ENCODE measurements at places on chromosomes 7 and 10. TPM values are rescaled to one million over a fixed set of nuclear protein-coding genes. Genes with fewer than 3 reads are reported as not detected.

GRCh38 chr7:95530881-95531280 lies 45.1 kb downstream of the ASB4 start:
- H3K4me1 ChIP-seq, result no peaks in the 10 kb centered on the region
- H3K27me3 ChIP-seq, result peaks cover 10% of the 10 kb centered on the region
- no peak overlapping the region for H3K4me3 ChIP-seq
- H3K27ac ChIP-seq, result no peak overlapping the region

DNA sequence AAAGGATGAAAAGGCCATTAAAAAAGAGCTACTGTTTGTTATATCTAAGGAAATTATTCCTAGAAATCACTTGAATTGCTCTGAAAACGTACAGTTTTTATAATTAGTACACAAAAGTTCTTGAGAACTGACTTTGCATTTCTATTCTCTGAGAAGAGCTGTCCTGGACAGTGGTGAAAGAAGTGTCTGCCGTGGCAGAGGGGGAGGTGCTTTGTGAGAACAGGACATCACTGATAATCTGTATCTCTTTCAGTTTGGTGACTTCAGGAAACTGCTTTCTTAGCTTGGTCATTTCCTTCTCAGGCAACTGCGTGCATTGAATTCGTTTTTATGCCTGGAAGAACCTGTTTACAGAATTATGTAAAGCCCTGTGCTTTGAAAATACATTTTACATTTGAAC lies 52.1 kb downstream of the POLL start:
- no peak overlapping the region for H3K4me3 ChIP-seq
- H3K36me3 ChIP-seq, result no peaks in the 10 kb centered on the region
- peaks cover 15% of the 10 kb centered on the region for H3K4me1 ChIP-seq

DNA sequence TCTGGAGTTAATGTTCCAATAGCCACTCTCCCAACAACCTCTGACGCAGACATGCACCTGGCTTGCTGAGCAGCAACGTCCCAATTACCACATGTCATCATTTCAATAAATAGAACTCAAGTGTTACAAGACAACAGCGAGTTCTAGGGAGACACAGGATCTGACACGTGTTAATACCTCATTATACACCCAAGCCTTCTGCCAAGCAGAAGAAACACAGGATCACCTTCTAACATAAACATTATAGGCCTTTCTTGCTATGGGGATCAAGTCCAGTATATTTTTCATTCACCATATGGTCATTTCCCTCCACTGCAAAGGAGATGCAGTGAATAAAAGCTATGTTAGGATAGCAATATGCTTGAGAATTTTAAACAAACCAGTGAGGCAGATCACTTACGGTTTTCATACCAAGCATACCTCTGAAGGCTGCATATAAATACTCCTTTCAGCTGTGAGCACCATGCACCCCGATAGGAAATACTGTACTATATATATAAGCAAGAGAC lies 74.2 kb downstream of the JAZF1 start:
- no peak overlapping the region for H3K4me3 ChIP-seq
- no peak for DNase-seq
- H3K27ac ChIP-seq, result no peak overlapping the region

DNA sequence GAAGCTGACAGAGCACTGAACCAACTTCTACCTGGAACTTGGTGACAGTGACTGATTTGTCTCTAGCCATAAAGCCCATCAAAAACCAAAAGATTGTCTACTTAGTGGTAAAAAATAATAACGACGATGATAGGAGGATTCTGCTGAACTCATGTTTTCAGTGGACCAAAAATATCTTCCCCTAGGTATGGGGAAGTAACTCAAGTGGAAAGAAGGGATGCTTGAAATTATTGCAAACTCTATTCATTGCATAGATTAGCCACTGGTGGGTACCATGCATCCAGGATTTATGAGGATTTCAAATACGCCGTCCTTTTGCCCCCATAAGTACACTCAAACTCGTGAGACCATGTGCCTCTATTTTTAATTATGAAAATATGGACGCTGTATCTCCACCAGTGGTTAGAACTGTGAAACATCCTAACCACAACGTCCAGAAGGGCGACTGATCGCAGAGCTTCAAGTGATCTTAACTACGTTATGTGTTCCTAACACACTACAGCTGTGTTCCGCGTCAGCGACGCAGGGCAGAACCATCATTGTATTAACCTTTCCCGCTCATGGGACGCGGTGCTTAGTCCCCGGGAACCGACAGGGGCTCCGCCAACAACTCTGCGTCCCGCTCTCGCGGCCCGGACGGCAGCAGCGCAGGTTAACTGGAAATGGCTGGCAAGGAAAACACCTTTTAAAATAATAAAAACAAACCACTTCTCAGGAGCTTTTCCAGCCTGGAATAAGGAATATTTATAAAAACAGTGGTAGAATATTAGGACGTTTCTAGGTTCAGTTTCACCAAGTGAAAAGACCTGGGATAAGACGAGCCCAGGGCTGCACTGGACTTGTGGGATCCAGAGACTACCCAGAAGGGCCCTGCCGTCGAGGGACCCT lies 776 bp downstream of the PEX1 start:
- H3K4me1 ChIP-seq, result peaks cover 15% of the 10 kb centered on the region
- no peaks in the 10 kb centered on the region for H3K36me3 ChIP-seq
- DNase-seq, result peak; percentile 72
- H3K4me3 ChIP-seq, result peak overlapping the region; percentile 88

DNA sequence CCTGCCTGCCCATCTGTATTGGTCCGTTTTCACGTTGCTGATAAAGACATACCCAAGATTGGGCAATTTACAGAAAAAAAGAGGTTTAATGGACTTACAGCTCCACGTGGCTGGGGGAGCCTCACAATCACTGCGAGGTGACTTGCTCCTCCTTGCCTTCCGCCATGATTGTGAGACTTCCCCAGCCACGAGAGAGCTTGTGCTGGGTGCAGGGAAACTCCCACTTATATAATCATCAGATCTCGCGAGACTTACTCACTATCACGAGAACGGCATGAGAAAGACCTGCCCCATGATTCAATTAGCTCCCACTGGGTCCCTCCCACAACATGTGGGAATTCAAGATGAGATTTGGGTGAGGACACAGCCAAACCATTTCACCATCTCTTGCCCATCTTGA lies 111.8 kb downstream of the MYL10 start:
- no peak overlapping the region for H3K27ac ChIP-seq
- H3K36me3 ChIP-seq, result no peaks in the 10 kb centered on the region
- no peaks in the 10 kb centered on the region for H3K4me1 ChIP-seq
- H3K27me3 ChIP-seq, result no peaks in the 10 kb centered on the region
- DNase-seq, result no peak

GRCh38 chr7:47720141-47720906 lies 138.4 kb upstream of the TNS3 start:
- H3K4me1 ChIP-seq, result peaks cover 8% of the 10 kb centered on the region
- no peak overlapping the region for H3K4me3 ChIP-seq
- no peak overlapping the region for H3K27ac ChIP-seq
- H3K36me3 ChIP-seq, result no peaks in the 10 kb centered on the region

GRCh38 chr7:113774182-113774807 lies 144.5 kb downstream of the PPP1R3A start:
- no peaks in the 10 kb centered on the region for H3K27me3 ChIP-seq
- DNase-seq, result peak; percentile 71
- no peak overlapping the region for H3K27ac ChIP-seq
- H3K4me3 ChIP-seq, result no peak overlapping the region
- no peaks in the 10 kb centered on the region for H3K36me3 ChIP-seq

- no peak overlapping the region for H3K27ac ChIP-seq
- H3K4me1 ChIP-seq, result no peaks in the 10 kb centered on the region
- no peak for DNase-seq
- no peak overlapping the region for H3K4me3 ChIP-seq
- no peaks in the 10 kb centered on the region for H3K36me3 ChIP-seq
- peaks cover 9% of the 10 kb centered on the region for H3K27me3 ChIP-seq
These were observed 31.6 kb downstream of the FGF8 start for GRCh38 chr10:101744267-101744666.

DNA sequence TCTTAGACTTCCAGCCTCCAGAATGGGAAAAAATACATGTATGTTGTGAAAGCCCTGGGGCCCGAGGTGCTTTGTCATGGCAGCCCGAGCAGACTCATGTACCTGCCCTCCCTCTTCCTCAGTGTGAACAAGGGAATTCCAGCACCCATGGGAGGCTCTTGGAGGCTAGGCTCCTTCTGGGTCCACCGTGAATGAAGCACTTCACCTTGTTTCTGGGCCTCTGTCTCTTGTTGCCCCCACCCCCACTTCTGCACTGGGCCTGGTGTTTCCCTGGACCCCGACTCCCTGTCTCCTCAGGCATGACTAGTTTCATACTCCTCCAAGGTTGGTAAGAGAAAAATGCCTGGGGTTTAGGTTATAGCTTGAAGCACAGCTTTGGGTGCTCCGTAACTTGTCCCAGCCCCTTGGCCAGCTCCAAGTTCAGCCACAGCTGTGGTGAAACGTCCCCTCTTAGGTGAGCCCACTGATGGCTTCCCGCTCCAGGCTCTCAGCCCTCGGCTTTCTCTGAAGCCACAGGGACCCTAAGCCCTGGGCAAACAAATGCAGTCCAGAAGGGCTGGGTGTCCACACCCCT lies 30.2 kb upstream of the ARHGAP22 start:
- no peaks in the 10 kb centered on the region for H3K27me3 ChIP-seq
- H3K4me3 ChIP-seq, result no peak overlapping the region
- no peak for DNase-seq
- H3K36me3 ChIP-seq, result no peaks in the 10 kb centered on the region

DNA sequence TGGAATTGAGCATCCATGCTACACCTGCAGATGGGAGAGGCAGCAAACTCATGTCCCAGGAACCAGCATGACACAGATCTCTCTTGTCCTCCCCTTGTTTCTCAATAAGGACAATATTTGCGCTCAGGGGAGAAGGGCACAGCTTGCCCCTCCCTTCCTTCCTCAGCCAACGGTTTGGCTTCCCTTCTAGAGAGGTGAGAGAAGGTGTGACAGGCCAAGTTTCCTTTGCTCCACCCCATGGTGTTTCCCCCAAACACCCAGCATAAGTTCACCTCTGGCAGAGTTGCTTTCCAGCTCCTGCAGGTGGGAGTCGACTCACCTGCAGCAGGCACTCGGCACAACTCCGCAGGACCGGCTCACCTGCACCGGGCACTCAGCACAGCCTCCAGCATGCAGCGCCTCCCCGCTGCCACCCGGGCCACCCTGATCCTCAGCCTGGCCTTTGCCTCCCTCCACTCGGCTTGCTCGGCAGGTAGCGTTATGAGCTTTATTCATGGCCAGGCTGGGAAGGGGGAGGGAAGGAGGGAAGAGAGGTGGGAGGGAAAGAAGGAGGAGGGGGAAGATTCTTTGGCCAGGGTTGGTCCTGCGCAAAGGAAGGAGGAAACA lies at the start of the genes ATP6V0A4 and TMEM213:
ATP6V0A4 (minus strand) TSS at position 482 of the 606 bp plus-strand sequence. CDS start 26,949 bp downstream, outside the sequence.
TMEM213 (plus strand) TSS at position 280 of the 606 bp plus-strand sequence; CDS start at position 391, 111 bp downstream.
- no peak within 1 kb of the TSS for H3K4me3 ChIP-seq
- H3K4me1 ChIP-seq, result no peaks in the 10 kb centered on the region

- no peak for DNase-seq
- H3K4me1 ChIP-seq, result peaks cover 17% of the 10 kb centered on the region
- H3K27ac ChIP-seq, result no peak overlapping the region
- H3K27me3 ChIP-seq, result no peaks in the 10 kb centered on the region
These were observed 53.7 kb upstream of the DUSP5 start for GRCh38 chr10:110444004-110444337.

GRCh38 chr10:51090190-51090589 lies 15.9 kb downstream of the PRKG1 start:
- H3K27me3 ChIP-seq, result peaks cover 5% of the 10 kb centered on the region
- no peaks in the 10 kb centered on the region for H3K4me1 ChIP-seq
- H3K36me3 ChIP-seq, result no peaks in the 10 kb centered on the region
- no peak overlapping the region for H3K4me3 ChIP-seq
- no peak for DNase-seq
- H3K27ac ChIP-seq, result no peak overlapping the region

DNA sequence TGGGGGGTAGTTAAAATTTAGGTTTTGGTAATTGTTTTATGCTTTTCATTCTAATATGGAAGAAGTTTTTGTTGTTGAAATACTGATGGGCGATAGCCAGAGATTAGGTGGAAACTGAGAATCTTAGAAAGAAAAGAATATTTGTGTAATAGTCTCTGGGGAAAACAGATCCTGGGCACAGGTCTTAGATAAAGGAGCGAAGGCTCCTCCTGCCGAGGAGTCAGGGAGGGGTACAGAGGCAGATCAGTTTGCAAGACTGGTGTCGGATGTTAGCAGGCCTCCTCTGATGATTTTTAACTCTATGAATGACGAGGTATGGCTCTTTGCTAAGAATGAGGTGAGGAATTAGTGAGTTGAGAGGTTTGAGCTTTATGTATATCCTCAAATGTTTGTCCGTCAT lies 339.7 kb downstream of the HGF start:
- no peak overlapping the region for H3K4me3 ChIP-seq
- no peak overlapping the region for H3K27ac ChIP-seq
- no peaks in the 10 kb centered on the region for H3K4me1 ChIP-seq
- no peaks in the 10 kb centered on the region for H3K36me3 ChIP-seq

- no peaks in the 10 kb centered on the region for H3K36me3 ChIP-seq
- H3K27ac ChIP-seq, result peak overlapping the region; percentile 64
- H3K4me1 ChIP-seq, result peaks cover 18% of the 10 kb centered on the region
- H3K4me3 ChIP-seq, result peak overlapping the region; percentile 30
- no peaks in the 10 kb centered on the region for H3K27me3 ChIP-seq
These were observed 45.1 kb downstream of the DPY19L1 start for GRCh38 chr7:34991938-34992840.

DNA sequence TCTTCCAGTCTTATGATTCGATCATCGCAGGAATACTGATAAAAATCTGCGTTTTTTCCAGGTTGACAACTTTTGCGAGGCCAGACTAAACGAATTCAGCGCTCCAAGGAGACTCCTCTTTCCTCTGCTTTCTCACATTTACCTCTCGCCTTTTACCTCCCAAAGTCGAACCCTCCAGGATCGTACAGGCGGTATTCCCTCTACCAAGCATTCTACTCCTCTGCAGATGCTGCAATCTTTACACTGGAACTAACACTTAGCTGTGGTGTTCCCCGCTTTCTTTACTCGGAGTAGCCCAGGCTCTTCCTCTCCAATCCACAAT lies 449 bp downstream of the NUDT5 start:
- peak overlapping the region; percentile 72 for H3K4me3 ChIP-seq
- H3K36me3 ChIP-seq, result peaks cover 3% of the 10 kb centered on the region
- peaks cover 21% of the 10 kb centered on the region for H3K4me1 ChIP-seq
- peak overlapping the region; percentile 78 for H3K27ac ChIP-seq

- H3K27me3 ChIP-seq, result peaks cover 6% of the 10 kb centered on the region
- no peak for DNase-seq
- H3K27ac ChIP-seq, result no peak overlapping the region
- no peaks in the 10 kb centered on the region for H3K36me3 ChIP-seq
- no peaks in the 10 kb centered on the region for H3K4me1 ChIP-seq
- no peak overlapping the region for H3K4me3 ChIP-seq
These were observed 6.3 kb upstream of the IL2RA start for GRCh38 chr10:6068422-6068821.

- no peaks in the 10 kb centered on the region for H3K36me3 ChIP-seq
- H3K27me3 ChIP-seq, result no peaks in the 10 kb centered on the region
- H3K4me1 ChIP-seq, result no peaks in the 10 kb centered on the region
- H3K27ac ChIP-seq, result no peak overlapping the region
These were observed 298.5 kb downstream of the NEBL start for GRCh38 chr10:20598590-20598989.

Gene VAX1
- not detected for total RNA-seq

Gene VTI1A
- total RNA-seq, result 36.8 TPM

Gene TNRC18
- total RNA-seq, result 65.0 TPM

Gene ANKRD1
- total RNA-seq, result 591 TPM

Gene HKDC1
- not detected for total RNA-seq

Gene FBXW4
- total RNA-seq, result 20.8 TPM

Gene CHAT
- not detected for total RNA-seq
